ENCODE measurements at places on chromosomes 5 and 9.

- DNase-seq = no peak
Observed at GRCh38 chr5:76303921-76304320, 99.2 kb upstream of the IQGAP2 start.

- no peak for DNase-seq
Observed at GRCh38 chr9:92639124-92639523, 30.8 kb downstream of the IPPK start.

GRCh38 chr9:133815781-133816180, 77.6 kb upstream of the SARDH start:
- DNase-seq = no peak

- no peak for DNase-seq
Observed at GRCh38 chr5:143471041-143471509, 67.6 kb upstream of the NR3C1 start.

DNA sequence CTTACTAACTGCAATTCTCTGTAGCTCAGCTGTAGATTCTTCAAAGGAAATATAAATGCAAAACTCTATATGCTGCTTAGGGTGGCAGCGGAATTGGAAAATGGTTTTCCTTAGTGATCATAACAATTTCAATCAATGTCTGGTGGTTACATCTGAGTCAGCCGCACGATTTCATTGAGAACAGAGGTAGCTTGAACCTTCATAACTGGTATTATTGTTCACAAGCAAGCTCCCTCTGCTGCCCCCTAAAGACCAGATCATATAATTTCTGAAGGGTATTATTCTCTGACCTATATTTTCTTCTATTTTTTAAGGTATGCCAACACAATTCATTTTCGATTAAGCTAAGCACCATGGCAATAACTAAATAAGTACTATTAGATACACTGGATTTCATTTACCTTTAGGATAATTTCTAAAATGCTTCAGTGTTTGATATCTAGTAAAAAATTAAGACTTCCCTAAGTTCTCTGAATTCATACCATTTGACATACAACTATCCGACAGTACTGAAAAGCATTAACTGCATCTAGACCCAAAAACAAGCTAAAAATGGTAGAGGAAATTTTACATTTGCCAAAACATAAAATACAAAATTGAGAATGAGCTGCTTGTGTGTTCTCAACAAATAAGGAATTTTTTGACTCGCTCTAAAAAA, 181.1 kb upstream of the SPEF2 start:
- DNase-seq = no peak

DNA sequence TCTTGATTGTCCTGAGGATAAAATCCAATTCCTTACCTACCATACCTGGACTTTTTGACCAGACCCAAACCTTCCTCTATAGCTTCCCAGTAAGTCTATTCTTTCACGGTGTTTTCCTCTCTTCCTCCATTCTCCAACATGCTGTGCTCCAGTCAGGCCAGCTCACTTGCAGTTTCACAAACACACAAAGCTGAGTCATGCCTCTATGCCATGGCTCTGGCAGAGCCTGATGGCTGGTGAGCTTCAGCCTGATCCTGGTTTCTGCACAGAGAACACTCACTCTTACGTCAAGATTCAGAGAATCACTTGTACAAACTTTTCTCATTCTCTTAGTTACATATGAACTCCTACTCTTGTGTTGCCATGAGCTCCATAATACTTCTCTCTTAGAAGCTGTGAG, 27.7 kb upstream of the PAX5 start:
- no peak for DNase-seq

- DNase-seq = no peak
Observed at GRCh38 chr9:20490246-20490834, 132.0 kb downstream of the MLLT3 start.

DNA sequence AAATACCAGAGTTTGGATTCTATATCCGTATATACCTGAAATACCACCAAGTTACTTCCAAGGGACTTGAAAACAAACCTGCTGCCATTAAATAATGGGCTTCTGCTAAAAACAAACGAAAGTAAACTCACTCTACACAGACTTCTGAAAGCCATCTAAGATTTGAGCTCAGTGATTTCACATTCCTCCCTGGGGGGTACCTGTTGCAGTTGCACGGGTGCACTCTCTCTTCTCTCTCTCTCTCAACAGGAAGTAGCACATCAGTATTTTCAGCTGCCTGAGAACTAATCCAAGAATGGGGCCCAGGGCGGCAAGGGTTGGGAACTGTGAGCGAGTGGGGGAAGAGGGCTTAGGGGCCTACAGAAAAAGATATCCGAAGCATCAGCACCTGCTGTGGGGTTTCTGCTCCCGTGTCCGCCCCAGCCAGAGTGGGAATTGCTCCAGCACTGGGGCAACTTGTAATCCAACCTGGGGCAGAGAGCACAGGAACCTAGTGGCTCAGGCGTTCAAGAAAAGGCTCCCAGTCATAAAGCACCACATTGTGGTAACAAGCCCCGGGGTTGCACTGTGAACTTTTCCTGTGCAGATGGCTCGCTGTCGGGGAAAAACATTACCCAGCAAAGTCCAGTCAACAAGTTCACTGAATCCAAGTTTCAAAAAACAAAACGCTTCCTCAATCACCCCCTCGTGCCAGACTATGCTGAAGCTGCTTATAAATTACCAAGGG, 99.8 kb downstream of the EFNA5 start:
- peak; percentile 11 for DNase-seq

GRCh38 chr9:38680837-38681445, 39.0 kb downstream of the FAM240B start:
- no peak for DNase-seq

DNA sequence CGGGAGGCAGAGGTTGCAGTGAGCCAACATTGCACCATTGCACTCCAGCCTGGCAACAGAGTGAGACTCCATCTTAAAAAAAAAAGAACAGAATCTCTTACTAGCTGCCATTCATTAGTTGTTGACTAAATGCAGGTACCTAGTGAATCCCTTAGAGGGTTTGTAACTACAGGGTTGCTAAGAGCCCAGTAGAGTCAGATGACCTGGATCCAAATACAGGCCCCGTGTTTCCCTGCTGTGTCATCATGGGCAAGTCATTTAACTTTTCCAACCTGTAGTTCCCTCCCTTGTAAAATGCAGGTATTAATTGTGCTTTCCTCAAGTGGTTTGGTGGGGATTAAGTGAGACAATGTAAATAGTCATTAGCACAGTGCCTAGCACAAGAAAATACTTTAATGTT, 32.8 kb downstream of the PLAC8L1 start:
- DNase-seq = no peak

DNA sequence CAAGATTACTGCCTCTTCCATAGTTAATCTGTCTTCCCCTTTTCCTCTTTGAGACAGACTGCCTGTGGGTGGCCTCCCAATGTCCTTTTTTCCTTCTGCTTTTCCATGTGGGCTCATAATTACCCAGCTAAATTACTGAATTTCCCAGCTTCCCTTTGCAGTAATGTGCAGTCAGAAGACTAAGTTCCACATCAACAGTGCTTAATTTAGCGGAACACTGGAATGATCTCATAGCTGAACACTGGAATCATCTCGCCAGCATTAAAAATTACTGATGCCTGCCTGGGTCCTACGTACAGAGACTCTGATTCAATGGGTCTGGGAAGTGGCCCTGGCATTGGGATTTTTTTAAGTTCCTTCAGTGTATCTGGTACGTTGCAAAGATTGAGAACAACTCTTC, 84.3 kb downstream of the DNAH5 start:
- DNase-seq = no peak

DNA sequence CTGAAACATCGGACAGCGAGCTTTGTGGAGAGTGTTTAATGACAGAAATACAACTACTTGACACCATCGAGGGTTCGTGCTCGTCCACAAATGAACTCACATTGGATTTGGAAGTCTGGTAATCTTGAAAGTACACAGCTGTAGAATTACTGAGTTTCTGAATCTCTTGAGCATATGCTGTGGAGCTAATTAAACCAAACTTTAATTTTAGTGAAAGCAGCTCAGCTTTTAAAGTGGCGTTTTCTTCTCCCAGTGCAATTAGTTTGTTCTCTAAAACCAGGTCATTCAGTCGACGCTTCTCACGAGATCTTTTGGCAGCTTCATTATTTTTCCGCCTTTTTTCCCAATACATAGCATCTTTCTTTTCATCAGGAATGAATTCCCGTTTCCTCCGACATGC, 13.5 kb downstream of the NFIL3 start:
- no peak for DNase-seq

DNA sequence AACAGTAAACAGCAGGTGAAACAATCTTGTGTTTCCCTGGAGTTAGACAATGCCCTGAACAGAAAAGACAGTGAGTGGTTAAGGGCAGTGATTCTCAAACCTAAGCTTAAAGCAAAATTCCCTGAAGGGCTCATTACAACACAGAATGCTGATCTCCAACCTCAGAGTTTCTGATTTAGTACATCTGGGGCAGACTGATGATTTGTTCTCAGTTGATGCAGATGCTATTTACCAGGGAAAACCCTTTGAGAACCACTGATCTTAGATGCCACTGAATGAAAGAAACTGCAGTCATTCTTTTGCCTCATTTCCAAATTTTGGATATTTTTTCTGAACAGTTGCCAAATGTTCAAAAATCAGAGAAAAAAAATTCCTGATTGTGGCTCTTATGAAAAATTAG, 18.7 kb upstream of the ADAM19 start:
- no peak for DNase-seq

Data from stimulated activated CD4-positive, alpha-beta T cell treated with anti-CD3 and anti-CD28 coated beads, Interleukin-2, amount 100 ng/mL, for 24 hours (primary cell).